ENCODE measurements at places on chromosomes 5 and 9. TPM values are rescaled to one million over a fixed set of nuclear protein-coding genes. Genes with fewer than 3 reads are reported as not detected.
A peak's percentile ranks its signal among the peaks of the same experiment; 100 is the strongest.

GRCh38 chr9:136789523-136789937 is 1.6 kb upstream of the TMEM141 start:
- no peak overlapping the region for H3K4me3 ChIP-seq
- DNase-seq: no peak
- no peaks in the 10 kb centered on the region for H3K27me3 ChIP-seq
- peaks cover 4% of the 10 kb centered on the region for H3K36me3 ChIP-seq
- H3K4me1 ChIP-seq: peaks cover 19% of the 10 kb centered on the region

DNA sequence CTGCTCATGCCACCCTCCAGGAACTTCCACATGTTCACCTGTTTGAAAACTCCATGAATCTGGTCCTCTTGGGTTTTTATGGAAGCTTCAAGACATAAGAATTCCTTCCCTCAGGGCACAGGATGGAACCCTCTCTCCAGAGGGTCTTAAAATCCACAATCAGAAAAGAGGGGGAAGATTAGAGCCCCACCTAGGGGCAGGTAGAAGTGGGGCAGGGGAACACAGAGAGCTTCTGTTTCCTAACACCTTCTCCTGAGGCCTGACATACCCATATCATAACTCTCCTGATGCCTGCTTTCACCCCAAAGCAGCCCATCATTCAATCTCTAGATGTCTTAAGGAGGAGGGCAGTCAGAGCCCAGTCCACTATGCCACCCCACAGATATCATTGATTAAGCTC is 1087.7 kb upstream of the ARRDC3 start:
- no peak overlapping the region for H3K4me3 ChIP-seq
- no peak overlapping the region for H3K27ac ChIP-seq
- DNase-seq: no peak

DNA sequence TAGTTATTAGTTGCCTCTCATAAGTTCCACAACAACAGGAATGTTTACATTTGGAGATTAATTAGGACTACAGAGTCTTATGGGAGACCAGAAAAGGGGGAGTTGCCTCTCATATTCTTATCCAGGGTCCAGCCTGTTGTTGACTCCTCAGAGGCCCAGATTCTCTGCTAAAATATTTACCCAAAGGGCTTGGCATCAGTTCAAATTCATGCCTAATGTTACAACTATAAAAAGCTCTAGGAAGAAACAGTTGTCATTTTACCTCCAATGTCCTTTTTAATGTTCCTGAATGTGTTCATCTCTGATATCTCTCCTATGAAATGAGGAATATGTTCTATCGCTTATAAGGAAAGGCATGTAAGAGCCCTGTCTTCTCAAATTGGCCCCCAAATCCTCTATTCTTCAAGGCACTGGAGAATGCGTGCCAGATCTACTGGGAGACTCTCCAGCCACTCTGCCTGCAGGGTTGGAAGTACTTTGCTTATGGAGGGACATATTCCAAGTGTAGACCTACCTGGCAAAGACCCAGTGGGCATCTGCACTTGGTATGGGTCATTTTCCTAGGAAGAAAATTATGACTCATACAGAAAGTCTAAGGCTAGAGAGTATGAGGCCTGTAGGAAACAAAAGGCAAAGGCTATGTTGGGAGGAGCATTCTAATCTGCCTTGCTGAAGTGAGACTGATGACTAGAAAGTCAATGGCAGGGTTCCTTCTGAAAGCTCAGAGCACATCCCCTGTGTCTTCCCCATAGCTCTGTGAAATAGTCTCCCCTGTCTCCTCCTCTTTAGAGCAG is 192.6 kb downstream of the ESM1 start:
- no peak overlapping the region for H3K27ac ChIP-seq
- no peak overlapping the region for H3K4me3 ChIP-seq
- H3K4me1 ChIP-seq: peaks cover 20% of the 10 kb centered on the region
- H3K27me3 ChIP-seq: peaks cover 2% of the 10 kb centered on the region
- H3K36me3 ChIP-seq: peaks cover 5% of the 10 kb centered on the region

GRCh38 chr5:149094996-149095395 is 32.1 kb upstream of the SH3TC2 start:
- H3K27me3 ChIP-seq: peaks cover 3% of the 10 kb centered on the region
- no peaks in the 10 kb centered on the region for H3K4me1 ChIP-seq
- no peak for DNase-seq
- H3K36me3 ChIP-seq: peaks cover 17% of the 10 kb centered on the region

DNA sequence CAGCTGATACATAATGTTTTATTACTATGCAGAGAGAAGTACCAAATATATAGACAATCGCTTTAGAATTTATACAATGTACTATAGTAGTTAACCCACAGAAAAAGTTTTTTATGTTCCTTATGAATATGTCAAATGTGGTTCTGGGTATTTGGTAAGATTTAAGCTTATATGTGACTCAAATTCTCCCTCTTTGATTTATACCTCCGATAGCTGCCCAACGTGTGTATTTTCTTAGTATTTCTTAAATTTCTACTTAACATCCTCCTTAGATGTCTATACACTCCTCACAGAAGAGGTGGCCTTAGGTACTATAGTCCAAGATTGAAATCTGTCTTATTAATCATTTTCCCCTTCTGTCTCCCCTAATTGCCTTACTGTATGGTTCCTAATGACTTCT is 138.6 kb upstream of the TNFAIP8 start:
- peaks cover 8% of the 10 kb centered on the region for H3K36me3 ChIP-seq
- no peaks in the 10 kb centered on the region for H3K27me3 ChIP-seq
- no peak overlapping the region for H3K4me3 ChIP-seq
- no peak for DNase-seq
- H3K27ac ChIP-seq: no peak overlapping the region

DNA sequence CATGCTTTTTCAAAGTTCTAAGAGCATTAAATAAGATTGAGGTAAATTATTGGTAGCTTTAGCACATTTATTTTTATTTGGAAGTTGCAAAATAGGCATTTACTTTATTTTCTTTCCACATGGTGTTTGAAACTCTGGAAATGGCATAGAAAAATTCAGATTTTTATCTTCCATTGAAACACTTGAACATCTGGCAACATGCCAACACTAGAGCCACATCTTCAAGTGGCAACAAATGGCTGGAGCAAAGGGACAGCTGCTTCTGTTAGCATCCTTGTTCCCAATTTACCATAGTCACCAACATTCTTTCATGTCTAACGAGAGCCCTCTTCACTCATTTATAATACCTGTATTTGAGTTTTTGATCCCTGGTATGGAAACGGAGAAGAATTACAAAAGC is 539.9 kb downstream of the ZNF608 start:
- DNase-seq: no peak
- no peak overlapping the region for H3K4me3 ChIP-seq
- H3K36me3 ChIP-seq: peaks cover 2% of the 10 kb centered on the region
- no peaks in the 10 kb centered on the region for H3K4me1 ChIP-seq
- no peak overlapping the region for H3K27ac ChIP-seq

GRCh38 chr9:108586471-108587139 is 269.2 kb downstream of the ACTL7B start:
- H3K27ac ChIP-seq: no peak overlapping the region
- H3K27me3 ChIP-seq: peaks cover 56% of the 10 kb centered on the region
- H3K4me3 ChIP-seq: no peak overlapping the region
- no peaks in the 10 kb centered on the region for H3K4me1 ChIP-seq
- no peak for DNase-seq

DNA sequence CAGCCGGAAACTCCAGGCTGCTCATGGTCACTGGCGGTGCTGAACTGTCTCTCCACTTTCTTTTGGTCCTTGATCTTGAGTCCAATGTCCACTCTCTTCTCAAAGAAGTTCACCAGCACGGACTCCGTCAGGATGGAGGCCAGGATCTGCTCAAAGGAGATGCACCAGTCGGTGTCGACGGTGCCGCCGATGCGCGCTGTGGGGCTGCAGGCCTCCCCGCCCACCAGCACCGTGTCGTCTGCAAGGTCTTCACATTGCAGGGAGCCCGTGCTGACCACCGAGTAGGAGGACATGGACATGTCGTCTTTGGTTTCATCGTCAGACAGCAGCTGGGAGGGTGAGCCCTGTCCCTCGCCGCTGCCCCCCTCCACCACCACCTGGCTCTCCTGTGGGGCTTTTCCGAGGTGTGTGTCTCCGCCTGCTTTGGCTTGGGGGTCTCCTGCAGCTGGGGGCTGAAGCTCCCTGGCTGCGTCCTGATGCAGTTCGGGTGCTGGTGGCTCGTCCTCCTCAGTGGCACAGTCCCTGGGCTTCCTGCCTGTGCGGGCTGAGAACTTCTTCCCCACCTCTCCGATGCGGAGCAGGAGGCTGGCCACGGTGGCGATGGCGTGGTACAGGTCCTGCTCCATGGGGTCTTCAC is 5.0 kb upstream of the MRNIP start:
- H3K4me1 ChIP-seq: peaks cover 12% of the 10 kb centered on the region
- no peak overlapping the region for H3K4me3 ChIP-seq
- H3K27ac ChIP-seq: no peak overlapping the region
- DNase-seq: peak; percentile 90
- H3K36me3 ChIP-seq: peaks cover 16% of the 10 kb centered on the region

GRCh38 chr9:77910194-77910621 is 121.4 kb downstream of the GNAQ start:
- no peaks in the 10 kb centered on the region for H3K27me3 ChIP-seq
- no peak for DNase-seq
- peaks cover 1% of the 10 kb centered on the region for H3K36me3 ChIP-seq
- no peak overlapping the region for H3K27ac ChIP-seq

PALM2AKAP2 gene
- 46.3 TPM for total RNA-seq

- peaks cover 5% of the 10 kb centered on the region for H3K36me3 ChIP-seq
- H3K27ac ChIP-seq: no peak overlapping the region
- no peak for DNase-seq
- no peaks in the 10 kb centered on the region for H3K27me3 ChIP-seq
These were observed 210.8 kb downstream of the CWC27 start for GRCh38 chr5:64979531-64979930.
